Left colon (tissue), 2 donors: ENCODE measurements at places on chromosomes 1 and 21. TPM values are rescaled to one million over a fixed set of nuclear protein-coding genes. Genes with fewer than 3 reads are reported as not detected.

Gene ATAD3C
- total RNA-seq, result 0.87 TPM

Gene SAMD11
- total RNA-seq, result 5.1 TPM

Gene MYCL
- 15.4 TPM for total RNA-seq

Gene CDC42SE1
- 74.4 TPM for total RNA-seq

Gene ZSCAN20
- total RNA-seq, result 5.3 TPM

Gene PEAR1
- 2.9 TPM for total RNA-seq

Gene PLCH2
- 3.6 TPM for total RNA-seq

Gene KCND3
- total RNA-seq, result 3.0 TPM

Gene NUF2
- total RNA-seq, result 4.4 TPM

DNA sequence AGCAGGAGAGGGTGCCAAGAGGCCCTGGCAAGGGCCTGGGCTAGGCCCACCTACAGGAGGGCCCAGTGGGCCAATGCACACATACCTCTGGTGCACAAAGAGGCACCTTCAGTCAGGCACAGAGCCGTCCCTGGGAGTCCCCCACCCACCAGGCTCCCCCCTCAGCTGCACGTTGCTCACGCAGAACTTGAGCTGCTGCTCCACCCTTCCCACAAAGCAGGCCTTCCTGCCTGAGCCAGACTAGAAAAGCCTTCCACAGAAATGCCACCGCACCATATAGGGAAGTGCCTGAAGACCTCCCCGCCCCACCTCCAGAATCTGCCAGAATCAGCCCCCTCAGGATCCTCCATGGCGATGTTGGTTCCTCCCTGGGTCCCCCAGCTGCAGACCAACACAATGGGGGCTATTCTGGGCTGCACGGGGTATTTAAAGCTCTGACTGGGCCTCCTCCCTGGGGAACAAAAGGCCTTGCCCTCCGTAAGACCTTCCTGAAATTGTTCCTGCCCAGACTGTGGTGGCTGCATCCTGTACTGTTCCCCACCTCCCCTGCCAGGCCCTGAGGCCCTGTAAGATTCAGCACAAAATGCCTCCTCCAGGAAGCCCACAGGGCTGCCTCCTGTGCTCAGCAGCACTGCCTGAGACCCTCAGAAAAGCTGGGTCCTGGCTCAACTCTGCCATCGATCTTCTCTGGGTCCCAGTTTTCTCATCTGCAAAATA lies 27.2 kb downstream of the HSPG2 start:
- DNase-seq, result no peak

- peak; percentile 74 for DNase-seq
Measured at GRCh38 chr1:2233997-2234761, 6.1 kb downstream of the SKI start.

DNA sequence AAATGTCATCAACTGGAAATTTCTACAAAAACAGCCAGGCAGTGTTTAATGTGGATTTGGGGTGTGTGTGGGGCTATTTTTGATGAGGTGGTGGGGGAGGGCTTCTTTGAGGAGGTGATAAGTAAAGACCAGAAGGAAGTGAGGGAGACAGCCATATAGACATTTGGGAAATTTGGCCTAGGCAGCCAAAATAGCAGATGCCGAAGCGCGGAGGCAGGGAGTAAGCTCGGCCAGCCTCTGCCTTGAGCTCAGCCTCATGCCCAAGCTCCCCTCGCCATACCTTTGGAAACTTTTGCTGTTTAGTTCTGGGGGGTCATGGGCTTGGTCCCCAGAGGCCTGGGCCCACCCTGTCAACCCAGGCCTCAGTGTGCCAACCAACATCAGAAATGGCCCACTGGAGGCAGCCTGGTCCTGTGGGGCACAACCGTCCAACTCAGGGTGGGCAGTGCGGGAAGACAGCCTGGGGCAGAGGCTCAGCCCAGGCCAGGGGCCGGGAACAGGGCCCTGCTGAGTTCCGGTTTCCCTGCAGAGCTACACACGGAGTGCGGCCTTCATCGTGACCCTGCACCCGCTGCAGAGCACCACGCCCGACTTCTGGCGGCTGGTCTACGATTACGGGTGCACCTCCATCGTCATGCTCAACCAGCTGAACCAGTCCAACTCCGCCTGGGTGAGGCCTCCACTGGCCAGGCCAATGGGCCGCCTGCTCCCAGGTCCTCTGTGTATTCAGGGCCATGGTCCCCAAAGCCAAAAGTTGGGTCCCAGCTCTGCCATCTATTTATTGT lies 84.0 kb downstream of the PTPRU start:
- no peak for DNase-seq

DNA sequence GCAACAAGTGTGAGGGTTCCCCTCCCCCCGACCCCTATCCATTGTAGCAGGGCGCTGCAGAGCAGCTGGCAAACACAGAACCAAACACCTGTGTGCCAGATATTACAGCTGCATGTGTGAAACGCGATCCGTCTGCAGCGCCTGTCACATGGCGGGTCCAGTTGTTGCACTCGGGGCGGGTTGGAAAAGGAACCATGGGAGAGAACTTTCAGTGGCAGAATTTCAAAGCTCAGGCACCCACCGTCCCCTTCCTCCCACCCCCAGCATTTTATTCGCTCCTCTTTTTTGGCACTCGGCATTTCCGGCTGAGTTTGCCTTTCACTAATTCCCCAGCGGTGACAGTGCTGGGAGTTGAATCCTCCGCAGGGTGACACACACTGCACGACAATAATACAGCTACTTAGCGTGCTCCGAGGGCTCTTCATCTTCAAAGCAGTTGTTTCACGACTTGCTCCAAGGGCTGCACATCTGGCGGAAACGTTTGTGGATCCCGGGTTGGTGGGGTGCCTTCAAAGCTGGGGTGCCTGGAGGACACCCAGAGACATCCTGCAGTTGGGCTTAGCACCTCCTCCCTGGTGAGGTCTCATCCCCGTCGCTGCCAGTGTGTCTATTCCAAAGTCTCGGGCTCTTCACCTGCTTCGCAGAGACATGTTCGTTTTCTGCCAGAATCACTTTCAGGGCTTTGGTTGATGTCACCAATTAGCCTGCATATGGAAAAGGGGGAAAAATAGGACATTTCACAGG lies 180.7 kb downstream of the ZBTB18 start:
- no peak for DNase-seq

DNA sequence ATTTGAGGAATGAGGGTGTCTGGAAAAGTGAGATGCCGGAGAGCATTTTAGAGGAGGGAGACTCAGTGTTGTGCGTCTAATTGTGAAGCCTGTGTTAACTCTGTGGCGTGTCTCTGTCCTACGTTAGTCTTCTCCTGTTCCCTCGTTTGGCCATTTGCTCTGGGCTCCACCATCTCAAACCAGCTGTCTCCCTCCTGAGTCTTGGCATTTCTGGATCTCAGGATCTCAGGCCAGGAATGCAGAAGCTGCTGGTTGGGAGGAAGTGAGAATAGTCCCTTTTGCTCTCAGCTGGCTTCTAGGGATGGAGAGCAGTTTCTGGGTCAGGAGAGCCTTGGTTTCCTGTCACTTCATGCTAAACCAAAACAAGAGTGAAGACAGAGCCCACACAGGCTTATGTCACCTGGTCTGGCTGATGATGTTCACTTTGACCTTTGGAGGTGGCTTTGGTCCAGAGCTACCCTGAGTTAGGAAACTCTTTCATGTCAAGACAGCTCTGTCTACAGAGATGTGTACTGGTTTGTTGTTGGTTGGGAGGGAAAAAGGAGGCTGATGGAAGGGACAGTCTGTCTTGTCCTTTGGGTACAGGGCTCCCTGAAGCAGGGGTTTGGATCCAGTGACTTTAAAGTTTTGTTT lies 859 bp downstream of the NFASC start:
- no peak for DNase-seq

GRCh38 chr1:204703826-204704612 lies 18.5 kb upstream of the LRRN2 start:
- DNase-seq, result no peak

- DNase-seq, result no peak
Measured at GRCh38 chr1:104791030-104791429, 1041.3 kb downstream of the AMY1C start.

GRCh38 chr1:199857516-199857915 lies 170.0 kb upstream of the NR5A2 start:
- no peak for DNase-seq

- DNase-seq, result no peak
Measured at GRCh38 chr1:64895500-64895899, 70.8 kb downstream of the JAK1 start.

GRCh38 chr1:184854496-184855140 lies 100.0 kb upstream of the EDEM3 start:
- no peak for DNase-seq

- no peak for DNase-seq
Measured at GRCh38 chr21:33433425-33434114, 30.4 kb downstream of the IFNGR2 start.

GRCh38 chr1:220772846-220773245 lies 13.9 kb upstream of the MTARC1 start:
- no peak for DNase-seq

GRCh38 chr1:64960731-64961130 lies 5.6 kb downstream of the JAK1 start:
- DNase-seq, result no peak

DNA sequence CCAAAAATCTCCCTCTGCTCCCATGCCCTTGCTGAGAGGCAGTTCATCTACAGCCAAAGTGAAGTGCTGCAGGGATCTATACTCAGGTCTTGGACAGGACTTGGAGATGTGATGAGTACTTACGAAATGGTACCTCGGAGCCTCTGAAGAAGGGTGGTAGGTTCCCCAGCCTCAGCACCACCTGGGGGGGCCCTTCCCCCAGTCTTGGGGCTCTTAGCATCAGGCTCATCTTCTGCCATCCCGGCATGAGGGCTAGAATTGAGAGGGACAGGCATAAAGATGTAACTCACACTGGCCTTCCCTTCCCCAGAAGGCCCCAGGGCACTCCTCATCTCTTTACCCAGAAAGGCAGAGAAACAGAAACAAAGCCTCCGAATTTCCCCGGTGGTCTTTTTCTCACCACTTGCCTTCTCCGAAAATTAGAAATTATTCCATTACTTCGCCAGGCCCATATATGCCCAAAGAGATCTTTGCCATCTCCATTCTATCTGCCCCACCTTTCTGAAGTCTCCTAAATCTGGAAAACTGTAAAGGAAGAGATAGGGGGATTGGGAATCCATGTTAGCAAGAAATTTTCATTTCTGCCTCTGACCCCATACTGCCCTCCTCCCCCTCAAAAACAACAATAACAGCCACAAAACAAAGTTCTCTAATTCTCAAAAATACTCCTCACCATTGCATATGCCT lies 827 bp downstream of the RFX5 start:
- no peak for DNase-seq

DNA sequence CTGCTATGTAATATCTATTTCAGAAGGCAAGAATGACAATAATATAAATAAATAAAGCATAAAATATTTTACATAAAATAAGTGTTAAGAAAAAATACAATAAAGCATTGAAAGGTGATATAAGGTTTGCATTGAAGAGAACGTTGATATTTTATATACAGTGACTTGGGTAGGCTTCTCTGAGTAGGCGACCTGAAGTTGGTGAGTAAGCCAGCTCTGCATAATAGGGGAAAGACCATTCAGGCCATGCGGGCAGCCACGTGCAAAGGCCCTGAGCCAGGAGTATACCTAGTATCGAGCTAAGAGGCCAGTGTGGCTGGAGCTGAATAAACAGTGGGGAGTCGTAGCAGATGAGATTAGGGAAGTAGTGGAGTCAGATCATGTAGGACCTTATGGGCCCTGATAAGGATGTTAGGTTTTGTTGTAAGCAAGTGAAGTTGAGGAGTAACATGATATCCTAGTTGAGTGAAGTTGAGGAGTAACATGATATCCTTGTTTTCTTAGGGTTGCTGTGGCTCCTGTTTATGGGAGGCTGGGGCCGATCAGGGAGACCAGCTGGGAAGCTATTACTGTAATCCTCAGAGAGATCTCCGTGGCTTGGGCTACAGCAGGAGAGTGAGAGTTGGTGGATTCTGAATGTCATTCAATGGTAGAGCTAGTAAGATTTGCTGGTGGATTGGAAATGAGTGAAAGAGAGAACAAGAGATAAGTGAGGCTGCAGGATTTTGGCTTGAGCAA lies 22.0 kb downstream of the KCNK1 start:
- DNase-seq, result no peak

- DNase-seq, result no peak
Measured at GRCh38 chr21:33495743-33496142, 4.2 kb upstream of the DNAJC28 start.

- no peak for DNase-seq
Measured at GRCh38 chr21:29293495-29293894, 5.2 kb upstream of the BACH1 start.

- DNase-seq, result no peak
Measured at GRCh38 chr1:75970631-75971030, 38.4 kb upstream of the ASB17 start.

DNA sequence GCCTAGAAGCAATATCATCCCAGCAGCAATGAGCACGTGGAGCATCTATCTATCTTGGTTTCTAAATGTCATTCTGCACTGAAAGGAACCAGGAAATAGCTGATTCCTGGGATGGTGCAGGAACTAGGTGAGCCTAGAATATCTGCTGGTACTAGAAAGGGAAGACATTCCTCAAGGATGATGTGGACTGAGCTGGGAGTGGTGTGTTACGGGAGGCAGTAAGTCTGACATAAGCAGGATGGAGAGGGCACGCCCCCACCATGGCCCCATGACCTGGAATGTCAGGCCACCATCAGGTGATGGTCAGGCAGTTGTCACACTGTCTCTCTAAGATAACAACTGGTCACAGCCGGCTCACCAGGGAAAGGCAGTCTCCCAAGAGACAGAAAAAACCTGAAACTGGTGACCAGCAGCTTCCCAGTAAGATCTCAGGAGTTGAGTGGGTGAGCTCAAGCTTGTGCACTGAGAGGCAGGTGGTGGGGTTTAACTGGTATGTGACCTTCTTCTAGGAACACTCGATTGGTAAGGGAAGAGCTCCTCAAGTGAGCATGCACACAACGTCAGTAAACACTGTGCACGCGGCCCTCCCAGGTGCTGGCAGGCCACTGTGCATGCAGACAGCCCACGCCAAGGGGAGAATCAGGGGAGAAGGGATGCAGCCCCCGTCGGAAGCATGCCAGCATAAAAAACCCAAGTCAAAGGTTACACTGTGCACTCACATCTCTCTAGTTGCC lies 148.7 kb downstream of the ADSS2 start:
- DNase-seq, result peak; percentile 40

DNA sequence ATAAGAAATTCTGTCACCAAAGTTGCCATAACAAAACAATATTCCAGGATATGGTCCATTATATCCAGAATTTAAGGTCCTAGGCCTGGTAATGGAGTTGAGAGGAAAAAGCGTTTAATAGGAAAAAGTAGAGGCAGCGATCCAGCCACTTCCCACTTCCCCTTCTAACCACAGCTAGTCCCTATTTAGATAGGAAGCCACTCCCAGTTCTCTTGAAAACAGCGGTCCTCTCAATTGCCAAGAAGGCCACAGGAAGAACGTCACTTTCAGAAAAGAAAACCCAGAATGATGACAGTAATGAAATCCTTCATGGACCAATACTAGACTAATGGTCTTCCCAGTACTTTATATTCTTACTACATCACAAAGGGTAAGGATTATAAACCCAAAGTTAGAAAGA lies 38.6 kb downstream of the ABL2 start:
- no peak for DNase-seq

- no peak for DNase-seq
Measured at GRCh38 chr1:33049371-33049770, 12.7 kb upstream of the AK2 start.
